ENCODE measurements at places on chromosomes 11 and 22.

DNA sequence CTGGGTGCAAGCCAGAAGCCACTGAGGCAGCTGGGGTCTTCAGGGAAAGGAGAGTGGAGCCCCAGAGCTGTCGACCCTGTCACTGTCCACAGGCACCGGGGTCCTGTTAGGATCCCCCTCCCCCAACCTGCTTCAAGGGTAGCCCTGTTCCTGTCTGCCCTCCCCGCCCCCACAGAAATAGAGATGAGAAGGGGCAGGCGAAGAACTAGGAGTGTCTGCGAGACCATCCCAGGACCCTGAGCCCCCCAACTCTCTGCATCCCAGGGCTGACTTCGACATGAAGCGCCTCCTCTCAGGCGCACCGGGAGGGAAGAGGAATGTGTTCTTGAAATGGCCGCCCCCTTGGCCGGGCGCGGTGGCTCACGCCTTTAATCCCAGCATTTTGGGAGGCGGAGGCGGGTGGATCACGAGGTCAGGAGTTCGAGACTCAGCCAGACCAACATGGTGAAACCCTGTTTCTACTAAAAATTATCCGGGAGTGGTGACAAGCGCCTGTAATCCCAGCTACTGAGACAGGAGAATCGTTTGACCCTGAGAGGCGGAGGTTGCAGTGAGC is 607 bp upstream of the ZNF70 start:
- DNase-seq: peak; percentile 35
- no peaks in the 10 kb centered on the region for H3K36me3 ChIP-seq
- H3K4me1 ChIP-seq: peaks cover 7% of the 10 kb centered on the region
- no peaks in the 10 kb centered on the region for H3K27me3 ChIP-seq

GRCh38 chr11:116687458-116688201 is 85.2 kb downstream of the BUD13 start:
- peaks cover 12% of the 10 kb centered on the region for H3K4me1 ChIP-seq
- no peak for DNase-seq
- no peak overlapping the region for H3K4me3 ChIP-seq

- H3K27ac ChIP-seq: no peak overlapping the region
- no peaks in the 10 kb centered on the region for H3K36me3 ChIP-seq
- H3K27me3 ChIP-seq: no peaks in the 10 kb centered on the region
These were observed 30.7 kb downstream of the SERPINH1 start for GRCh38 chr11:75592715-75593114.

- H3K27ac ChIP-seq: no peak overlapping the region
- H3K27me3 ChIP-seq: no peaks in the 10 kb centered on the region
- peak; percentile 12 for DNase-seq
- H3K36me3 ChIP-seq: peaks cover 58% of the 10 kb centered on the region
- H3K4me3 ChIP-seq: no peak overlapping the region
- peaks cover 7% of the 10 kb centered on the region for H3K4me1 ChIP-seq
These were observed 19.8 kb downstream of the USP35 start for GRCh38 chr11:78208257-78209165.

DNA sequence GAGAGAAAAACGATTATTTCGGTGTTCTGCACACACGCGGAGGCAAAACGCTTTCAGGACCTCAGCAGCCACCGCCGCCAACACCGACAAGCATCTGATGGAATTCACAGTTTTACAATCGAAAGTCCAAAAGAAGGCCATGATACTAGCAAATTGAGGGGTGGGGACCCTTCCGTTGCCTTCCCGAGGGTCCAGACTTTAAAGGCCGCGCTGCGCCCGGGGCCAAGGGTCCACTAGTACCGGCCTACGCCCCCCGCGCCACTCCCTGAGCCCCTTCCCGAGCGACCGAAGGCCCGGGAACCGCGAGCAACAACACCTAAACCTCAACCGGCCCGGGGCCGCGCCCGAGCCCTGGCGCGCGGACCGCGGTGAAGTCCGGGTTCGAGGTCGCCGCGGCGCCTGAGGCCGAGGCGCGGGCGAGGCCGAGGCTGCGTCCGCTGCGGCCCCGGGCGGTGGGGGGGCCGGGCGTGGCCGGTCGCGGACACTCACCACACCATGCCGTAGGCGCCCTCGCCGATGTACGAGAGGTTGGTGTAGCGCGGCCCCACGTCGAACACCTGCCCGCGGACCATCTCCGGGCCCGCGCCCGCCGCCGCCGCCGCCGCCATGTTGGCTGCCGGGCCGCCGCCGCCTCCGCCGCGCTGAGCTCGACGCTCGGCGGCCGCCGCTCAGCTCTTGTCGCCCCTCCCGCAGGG is 465 bp downstream of the MAPK1 start:
- H3K4me3 ChIP-seq: peak overlapping the region; percentile 99
- no peaks in the 10 kb centered on the region for H3K27me3 ChIP-seq
- peak; percentile 27 for DNase-seq
- H3K4me1 ChIP-seq: peaks cover 2% of the 10 kb centered on the region
- H3K36me3 ChIP-seq: no peaks in the 10 kb centered on the region

- no peaks in the 10 kb centered on the region for H3K27me3 ChIP-seq
- H3K27ac ChIP-seq: no peak overlapping the region
- no peak for DNase-seq
- H3K4me1 ChIP-seq: no peaks in the 10 kb centered on the region
- no peak overlapping the region for H3K4me3 ChIP-seq
These were observed 40.8 kb downstream of the PDHX start for GRCh38 chr11:34957206-34957605.

- H3K4me1 ChIP-seq: no peaks in the 10 kb centered on the region
- H3K36me3 ChIP-seq: no peaks in the 10 kb centered on the region
- H3K27ac ChIP-seq: no peak overlapping the region
- no peak for DNase-seq
- no peaks in the 10 kb centered on the region for H3K27me3 ChIP-seq
- no peak overlapping the region for H3K4me3 ChIP-seq
These were observed 270.2 kb upstream of the LUZP2 start for GRCh38 chr11:24226606-24227005.

DNA sequence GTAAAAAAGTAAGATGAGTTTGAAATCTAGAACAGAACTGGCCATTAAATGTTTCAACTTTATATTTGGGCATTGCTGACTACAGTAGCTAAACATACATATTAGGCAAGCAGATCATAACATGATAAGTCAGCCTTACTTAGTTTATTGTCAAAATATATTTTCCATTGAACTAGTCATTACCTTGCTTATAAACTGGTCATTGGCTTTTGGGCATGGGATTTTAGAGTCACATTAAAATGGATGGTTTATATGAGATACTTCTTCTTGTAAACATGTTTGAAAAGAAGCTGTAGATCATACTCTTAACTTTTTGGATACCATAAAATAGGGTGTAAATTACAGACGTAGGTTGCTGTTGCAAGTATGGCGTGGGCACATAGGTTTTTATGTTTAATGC is 2.7 kb downstream of the HIPK3 start:
- H3K36me3 ChIP-seq: no peaks in the 10 kb centered on the region
- H3K4me3 ChIP-seq: no peak overlapping the region
- no peaks in the 10 kb centered on the region for H3K27me3 ChIP-seq
- DNase-seq: no peak
- no peak overlapping the region for H3K27ac ChIP-seq
- no peaks in the 10 kb centered on the region for H3K4me1 ChIP-seq

GRCh38 chr22:44179196-44179988 is 1.3 kb upstream of the PARVG start:
- DNase-seq: no peak
- H3K27me3 ChIP-seq: no peaks in the 10 kb centered on the region
- no peak overlapping the region for H3K4me3 ChIP-seq
- H3K4me1 ChIP-seq: no peaks in the 10 kb centered on the region
- H3K36me3 ChIP-seq: no peaks in the 10 kb centered on the region
- H3K27ac ChIP-seq: no peak overlapping the region

GRCh38 chr22:45105281-45105702 is 58.4 kb upstream of the NUP50 start:
- no peak overlapping the region for H3K4me3 ChIP-seq
- H3K36me3 ChIP-seq: no peaks in the 10 kb centered on the region
- no peaks in the 10 kb centered on the region for H3K4me1 ChIP-seq

- H3K27ac ChIP-seq: no peak overlapping the region
- no peak for DNase-seq
- H3K27me3 ChIP-seq: no peaks in the 10 kb centered on the region
- H3K4me1 ChIP-seq: no peaks in the 10 kb centered on the region
These were observed 490.4 kb downstream of the INSC start for GRCh38 chr11:15605094-15605493.

GRCh38 chr11:119844808-119845207 is 115.8 kb upstream of the NECTIN1 start:
- no peaks in the 10 kb centered on the region for H3K27me3 ChIP-seq
- peaks cover 14% of the 10 kb centered on the region for H3K4me1 ChIP-seq
- H3K27ac ChIP-seq: no peak overlapping the region

- peaks cover 3% of the 10 kb centered on the region for H3K4me1 ChIP-seq
- no peaks in the 10 kb centered on the region for H3K36me3 ChIP-seq
- no peak for DNase-seq
These were observed 28.8 kb downstream of the PLAAT5 start for GRCh38 chr11:63462137-63462536.

DNA sequence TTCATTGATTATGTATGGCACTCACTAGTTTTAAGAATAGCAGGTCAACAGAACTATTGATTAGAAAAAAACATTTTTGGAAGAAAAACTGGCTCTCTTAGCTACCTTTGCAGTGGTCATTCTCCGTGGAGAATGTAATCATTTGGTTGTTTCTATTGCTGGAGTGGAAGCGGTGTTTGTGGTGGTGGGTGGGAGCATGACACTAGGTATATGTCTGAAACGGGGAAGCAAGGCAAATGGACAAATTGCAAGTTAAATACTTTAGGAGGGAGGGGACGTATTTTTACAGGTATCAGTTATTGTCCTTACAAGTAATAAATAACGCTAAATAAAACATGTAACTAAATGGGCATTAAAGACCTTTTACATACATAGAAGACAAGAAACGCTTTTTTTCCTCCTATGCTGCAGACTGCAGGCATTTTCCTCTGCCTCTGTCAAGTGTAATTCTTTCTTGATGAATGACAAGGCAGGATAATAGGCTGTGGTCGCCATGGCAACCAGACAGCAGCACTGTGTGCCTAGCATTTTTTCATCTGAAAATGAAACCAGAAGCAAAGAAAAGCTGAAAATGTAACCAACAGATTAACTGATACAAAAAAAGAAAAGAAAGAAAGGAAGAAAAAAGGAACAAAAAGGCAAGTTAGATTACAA is 46.2 kb downstream of the BLID start:
- H3K36me3 ChIP-seq: no peaks in the 10 kb centered on the region
- peak; percentile 79 for DNase-seq
- no peaks in the 10 kb centered on the region for H3K27me3 ChIP-seq
- H3K4me1 ChIP-seq: peaks cover 5% of the 10 kb centered on the region

- peaks cover 3% of the 10 kb centered on the region for H3K4me1 ChIP-seq
- no peak overlapping the region for H3K27ac ChIP-seq
- H3K36me3 ChIP-seq: no peaks in the 10 kb centered on the region
- no peak for DNase-seq
These were observed 19.8 kb upstream of the EHF start for GRCh38 chr11:34601085-34601444.

Data from trophoblast cell (in vitro differentiated cells and primary cell).